ENCODE measurements at places on chromosomes 12 and 14.

DNA sequence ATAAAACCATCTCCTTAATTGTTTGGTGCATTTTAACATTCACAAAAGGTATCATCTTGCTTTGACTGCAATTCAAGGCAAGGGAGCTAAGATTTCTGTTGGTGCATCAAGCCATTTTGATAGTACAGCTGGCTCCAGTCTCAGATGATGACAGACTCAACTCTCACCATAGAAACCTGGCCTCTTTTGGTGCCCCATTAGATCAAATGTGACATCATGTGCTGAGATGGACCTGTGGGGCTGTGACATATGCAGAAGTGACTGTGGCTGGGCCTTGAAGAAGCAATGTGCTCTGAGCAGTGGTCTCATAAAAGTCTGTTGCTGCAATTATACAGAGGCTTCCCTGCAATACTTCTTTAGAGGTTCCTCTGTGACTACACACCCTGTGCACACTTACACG is 88.4 kb downstream of the SLC2A13 start:
- no peaks in the 10 kb centered on the region for H3K27me3 ChIP-seq
- no peak overlapping the region for H3K4me3 ChIP-seq
- no peak overlapping the region for H3K27ac ChIP-seq
- H3K4me1 ChIP-seq, result no peaks in the 10 kb centered on the region
- DNase-seq, result no peak

DNA sequence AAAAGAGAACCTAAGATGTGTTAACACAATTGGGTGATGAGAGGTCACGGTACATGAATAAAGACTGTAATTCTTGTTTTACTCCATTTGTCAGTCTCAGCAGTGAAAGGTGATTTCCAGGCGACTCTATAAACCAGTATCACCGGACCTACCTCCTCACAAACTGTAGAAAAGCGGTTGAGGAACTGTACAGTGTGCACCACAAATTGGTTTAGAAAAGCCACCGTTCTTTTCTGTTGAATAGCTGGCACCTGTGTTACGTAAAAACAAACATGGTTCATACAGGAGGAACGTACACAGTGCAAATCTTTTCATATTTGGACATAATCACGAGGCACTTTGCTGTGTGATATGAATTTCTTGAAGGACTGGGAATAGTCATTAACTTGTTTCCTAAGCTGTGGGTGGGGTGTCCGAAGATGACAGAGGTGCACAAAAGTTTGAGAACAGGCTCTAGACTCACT is 663 bp downstream of the WASHC3 start:
- no peaks in the 10 kb centered on the region for H3K4me1 ChIP-seq
- peak overlapping the region; percentile 66 for H3K4me3 ChIP-seq
- peak overlapping the region; percentile 92 for H3K27ac ChIP-seq

- no peak overlapping the region for H3K4me3 ChIP-seq
- H3K27me3 ChIP-seq, result no peaks in the 10 kb centered on the region
- no peaks in the 10 kb centered on the region for H3K4me1 ChIP-seq
- no peak for DNase-seq
- no peaks in the 10 kb centered on the region for H3K36me3 ChIP-seq
- H3K27ac ChIP-seq, result no peak overlapping the region
Observed at GRCh38 chr12:26101763-26102162, 23.1 kb downstream of the BHLHE41 start.

DNA sequence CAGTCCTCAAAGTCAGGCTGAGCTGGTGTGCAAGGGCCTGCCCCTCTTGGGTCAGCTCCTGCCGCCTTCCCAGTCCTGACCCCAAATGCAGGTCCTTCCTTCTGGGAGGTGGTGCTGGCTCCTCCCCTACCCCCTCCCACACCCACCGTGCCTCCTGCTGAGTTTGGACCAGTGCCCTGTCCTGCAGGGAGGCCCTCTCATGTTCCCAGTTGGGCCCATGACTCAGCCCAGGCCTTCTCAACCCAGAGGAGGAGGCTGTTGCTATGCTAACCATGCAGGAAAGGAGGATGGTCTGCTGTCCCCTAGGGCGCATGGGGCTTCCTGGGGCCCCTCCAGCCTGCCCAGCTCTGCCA is 4.4 kb downstream of the ZBTB42 start:
- peak; percentile 55 for DNase-seq
- no peak overlapping the region for H3K27ac ChIP-seq
- H3K4me3 ChIP-seq, result no peak overlapping the region
- no peaks in the 10 kb centered on the region for H3K27me3 ChIP-seq
- peaks cover 19% of the 10 kb centered on the region for H3K4me1 ChIP-seq

All from lung (tissue), 17 donors.